ENCODE measurements at places on chromosomes 4 and X.

DNA sequence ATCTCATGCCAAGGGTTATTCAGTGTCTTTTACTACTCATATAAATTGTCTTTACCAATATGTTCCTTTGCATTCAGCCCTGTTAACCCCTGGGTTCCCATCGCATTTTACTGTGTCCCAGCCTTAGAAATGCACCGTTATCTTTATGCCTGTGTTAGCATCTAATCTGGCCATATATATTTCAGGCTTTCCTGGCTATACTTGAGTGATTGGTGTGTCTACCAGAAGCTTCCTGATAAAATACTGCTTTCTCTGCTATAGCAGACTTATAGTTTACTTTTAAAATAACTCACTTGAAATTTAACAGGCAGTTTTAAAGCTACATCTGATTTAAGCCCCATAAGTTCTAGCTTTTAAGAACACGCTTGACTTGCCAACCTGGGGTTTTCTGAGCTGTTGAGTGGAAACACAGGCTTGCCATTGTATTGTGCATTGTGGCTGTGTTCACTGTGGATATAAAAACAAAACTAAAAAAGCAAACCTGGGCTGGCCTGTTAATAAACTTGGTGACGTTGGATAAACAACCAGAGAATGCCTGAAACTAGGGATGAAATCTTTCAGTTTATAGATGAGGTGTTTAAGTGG is 185.3 kb upstream of the TAPT1 start:
- no peak for DNase-seq

DNA sequence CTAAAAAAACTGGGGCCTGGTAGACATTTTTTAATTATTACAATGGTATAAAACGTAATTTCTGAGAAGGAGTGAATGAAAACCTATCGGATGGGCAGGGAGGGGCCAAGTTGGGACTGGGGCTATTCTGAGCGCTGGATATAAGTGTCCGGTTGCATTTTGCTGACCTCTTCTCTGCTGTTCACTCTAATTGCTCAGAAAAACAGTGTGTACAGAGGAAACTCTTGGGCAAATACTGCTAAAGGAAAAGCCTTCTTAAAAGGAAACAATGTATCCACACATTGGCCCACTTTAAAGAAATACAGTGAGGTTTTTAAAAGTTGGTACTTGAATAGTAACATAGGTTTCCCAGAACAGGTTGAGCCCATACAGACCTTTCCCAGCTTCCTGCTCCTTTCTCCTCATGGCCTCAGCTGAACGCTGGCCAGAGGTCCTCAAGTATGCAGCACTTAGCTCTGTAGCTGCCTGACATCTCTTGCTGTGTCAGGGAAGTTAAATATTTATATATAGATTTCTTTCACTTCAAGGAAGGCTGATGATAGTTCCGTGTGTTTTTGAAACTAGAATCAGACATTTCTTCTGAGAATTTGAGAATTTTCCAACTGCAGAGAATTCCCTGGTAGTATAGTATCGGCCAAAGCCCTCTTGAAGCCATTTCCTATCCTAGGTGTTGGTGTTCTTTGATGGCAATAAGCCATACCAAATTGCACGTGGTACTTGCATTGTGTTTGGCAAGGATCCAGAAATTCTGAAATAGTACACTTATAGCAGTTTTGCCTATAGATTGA is 97.1 kb upstream of the SLC4A4 start:
- no peak for DNase-seq

DNA sequence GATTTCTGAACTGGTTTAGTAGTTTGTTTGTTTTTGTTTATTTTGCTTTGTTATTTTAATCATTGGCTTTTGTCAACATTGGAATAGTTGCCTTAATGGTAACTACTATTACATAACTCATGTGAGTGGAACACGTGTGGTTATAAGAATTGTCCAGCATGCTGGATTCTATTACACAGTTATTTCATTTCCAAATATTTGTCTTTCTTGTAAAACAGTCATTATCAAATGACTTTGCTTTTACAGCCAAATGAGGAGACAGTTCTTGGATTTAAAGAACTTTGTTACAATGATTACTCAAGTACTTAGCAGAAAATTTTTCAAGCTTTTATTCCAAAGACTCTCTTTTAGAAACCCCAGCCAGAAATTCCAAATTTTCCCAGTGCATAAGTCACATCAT is 516.1 kb upstream of the MAGEB2 start:
- peak; percentile 38 for DNase-seq

DNA sequence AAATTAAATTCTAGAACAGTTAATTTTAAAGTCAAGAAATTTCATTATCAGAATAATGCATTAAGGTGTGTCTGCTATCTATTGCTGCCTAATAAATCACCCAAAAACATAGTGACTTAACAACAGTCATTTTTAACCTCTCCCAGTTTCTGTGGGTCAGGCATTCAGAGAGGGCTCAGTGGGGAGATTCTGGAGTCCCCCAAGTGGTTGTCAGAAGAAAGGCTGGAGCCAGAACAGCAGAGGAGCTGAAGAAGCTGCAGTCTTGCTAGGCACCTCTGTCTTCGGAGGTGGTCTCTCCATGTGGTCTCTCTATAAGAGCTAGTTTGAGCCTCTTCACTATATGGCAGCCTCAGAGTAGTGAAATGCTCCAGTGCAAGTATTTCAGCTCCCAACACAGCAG is 9.3 kb upstream of the HOPX start:
- no peak for DNase-seq

GRCh38 chr4:124593494-124593893 is 119.0 kb downstream of the ANKRD50 start:
- DNase-seq, result no peak

GRCh38 chr4:163400911-163401310 is 57.2 kb downstream of the NPY5R start:
- DNase-seq, result no peak

DNA sequence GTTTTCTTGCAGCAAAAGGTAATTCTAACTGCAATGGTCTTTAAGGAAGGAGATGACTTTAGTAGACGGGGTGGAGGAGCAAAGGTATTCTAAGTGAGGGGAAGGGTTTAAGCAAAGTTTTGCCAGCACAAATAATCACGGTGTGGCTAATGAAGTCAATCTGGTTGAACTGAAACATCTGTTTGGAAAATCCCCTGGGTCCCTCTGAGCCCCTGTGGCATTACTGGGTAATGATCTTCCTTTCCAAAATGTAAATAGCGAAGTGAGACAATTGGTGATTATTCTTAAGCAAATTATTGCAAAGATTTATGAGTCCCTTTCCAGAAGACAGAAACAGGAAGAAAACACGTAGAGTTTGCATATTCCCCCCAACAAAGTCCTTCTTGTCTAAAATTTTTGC is 47.2 kb downstream of the FGFBP1 start:
- DNase-seq, result no peak

GRCh38 chr4:26206999-26207398 is 113.8 kb upstream of the RBPJ start:
- no peak for DNase-seq

DNA sequence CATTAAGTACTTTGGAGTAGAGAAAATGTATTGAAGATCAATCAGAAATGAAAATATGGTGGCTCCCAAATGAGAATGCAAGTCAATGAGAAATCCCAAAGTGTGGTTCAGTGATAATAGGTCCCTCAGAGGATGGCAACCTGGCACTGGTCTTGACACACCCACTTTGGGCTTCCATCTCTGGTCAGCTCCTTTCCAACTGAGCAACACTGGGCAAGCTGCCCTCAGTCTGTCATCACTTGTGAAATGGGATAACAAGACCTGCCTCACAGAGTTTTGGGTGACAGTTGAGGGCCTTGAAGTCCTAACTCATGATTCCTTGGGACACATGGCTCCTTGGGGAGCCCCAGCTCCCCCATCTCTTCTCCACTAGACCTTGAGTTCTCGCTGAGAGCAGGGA is 29.0 kb upstream of the MAMLD1 start:
- DNase-seq, result no peak

DNA sequence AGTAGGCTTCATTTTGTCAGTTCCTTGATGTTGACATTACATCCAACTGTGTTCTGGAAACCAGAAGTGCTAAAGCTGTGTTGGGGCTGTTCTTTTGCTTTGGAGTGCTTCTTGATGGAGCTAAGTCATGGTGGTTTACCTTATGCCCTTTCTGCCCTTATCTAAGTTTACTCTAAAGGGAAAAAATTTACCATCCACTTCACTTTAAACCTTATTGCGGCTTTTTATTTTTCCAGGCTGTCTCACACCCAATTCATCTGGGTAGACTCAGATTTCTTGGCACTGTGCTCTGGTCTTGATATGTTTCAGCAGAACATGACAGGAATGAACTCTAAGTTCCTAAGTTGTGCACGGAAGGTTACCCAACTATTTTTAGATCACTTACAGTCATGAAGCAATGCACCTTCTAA is 104.7 kb upstream of the TTC29 start:
- peak; percentile 49 for DNase-seq

GRCh38 chrX:34053931-34054330 is 78.2 kb downstream of the FAM47A start:
- no peak for DNase-seq

GRCh38 chr4:96767815-96768480 is 928.1 kb downstream of the PDHA2 start:
- DNase-seq, result no peak
